ENCODE measurements at places on chromosomes 2 and 18.

- no peak for DNase-seq
Measured at GRCh38 chr2:67752199-67752598, 310.6 kb downstream of the C1D start.

DNA sequence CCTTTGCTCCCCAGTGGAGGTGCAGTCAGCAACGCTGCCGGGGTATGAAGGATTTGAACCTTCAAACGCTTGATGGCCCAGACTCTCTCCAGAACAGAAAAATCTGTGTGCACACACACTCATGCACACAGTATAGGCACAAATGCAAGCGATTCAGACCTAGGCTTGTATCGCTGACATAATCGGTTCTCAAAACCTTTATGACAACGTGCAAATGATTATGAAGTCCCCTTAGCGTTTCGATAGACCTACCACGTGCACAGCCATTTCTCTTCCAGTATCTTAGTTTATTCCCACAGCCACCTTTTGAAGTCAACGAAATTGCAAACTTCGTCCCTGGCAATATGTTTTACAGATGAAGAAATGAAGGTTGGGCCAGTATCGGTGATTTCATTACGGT lies 138.9 kb upstream of the MYCN start:
- DNase-seq = no peak

DNA sequence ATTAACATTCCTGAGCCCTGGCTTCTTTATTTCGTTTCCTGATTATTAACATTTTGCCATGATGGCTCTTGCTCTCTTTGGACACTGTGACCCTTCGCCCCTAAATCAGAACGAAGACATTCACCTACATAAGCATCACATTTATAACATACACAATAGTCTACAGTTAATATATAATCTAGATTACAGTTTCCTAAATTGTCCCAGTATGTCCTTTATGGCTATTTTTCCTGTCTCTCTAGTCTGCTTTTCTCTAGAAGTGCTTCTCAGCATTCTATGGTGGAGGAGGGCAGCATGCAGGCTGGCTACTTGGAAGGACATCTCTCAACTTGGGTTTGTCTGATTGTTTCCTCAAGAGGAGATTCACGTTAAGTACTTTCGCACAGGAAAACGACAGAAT lies 49.9 kb downstream of the FAM210A start:
- DNase-seq = no peak

GRCh38 chr2:41446266-41446665 lies 601.6 kb upstream of the PKDCC start:
- DNase-seq = no peak

DNA sequence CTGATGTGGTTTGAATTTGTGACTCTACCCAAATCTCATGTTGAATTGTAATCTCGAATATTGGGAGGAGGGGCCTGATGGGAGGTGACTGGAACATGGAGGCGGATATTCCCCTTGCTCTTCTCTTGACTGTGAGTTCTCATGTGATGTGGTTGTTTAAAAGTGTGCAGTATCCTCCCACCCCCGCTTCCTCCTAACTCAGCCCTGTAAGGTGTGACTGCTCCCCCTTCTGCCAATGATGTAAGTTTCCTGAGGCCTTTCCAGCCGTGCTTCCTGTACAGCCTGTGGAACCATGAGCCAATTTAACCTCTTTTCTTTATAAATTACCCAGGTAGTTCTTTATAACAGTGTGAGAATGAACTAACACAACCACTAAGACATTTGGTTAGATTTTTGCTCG lies 458.4 kb downstream of the THSD7B start:
- no peak for DNase-seq

DNA sequence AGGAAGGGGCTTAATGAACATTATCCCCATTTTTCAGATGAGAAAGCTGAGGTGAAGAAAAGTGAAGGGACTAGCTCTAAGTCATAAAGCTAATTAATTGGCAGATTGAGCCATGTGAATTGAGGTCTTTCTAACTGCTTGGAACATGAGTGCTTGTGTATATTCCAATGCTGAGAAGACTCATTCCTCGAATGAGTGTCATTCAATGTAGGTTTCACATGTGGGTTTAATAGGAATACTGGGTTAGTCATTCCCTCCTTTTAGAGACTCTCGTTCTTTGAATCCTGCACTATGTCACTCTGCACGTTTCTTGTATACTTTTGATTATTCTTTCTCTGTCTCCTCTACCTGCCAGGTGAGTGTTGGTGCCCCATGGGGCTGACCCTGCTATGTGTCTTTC lies 218.2 kb downstream of the HRH4 start:
- DNase-seq = no peak

- DNase-seq = no peak
Measured at GRCh38 chr2:237195396-237196120, 109.9 kb downstream of the COPS8 start.

DNA sequence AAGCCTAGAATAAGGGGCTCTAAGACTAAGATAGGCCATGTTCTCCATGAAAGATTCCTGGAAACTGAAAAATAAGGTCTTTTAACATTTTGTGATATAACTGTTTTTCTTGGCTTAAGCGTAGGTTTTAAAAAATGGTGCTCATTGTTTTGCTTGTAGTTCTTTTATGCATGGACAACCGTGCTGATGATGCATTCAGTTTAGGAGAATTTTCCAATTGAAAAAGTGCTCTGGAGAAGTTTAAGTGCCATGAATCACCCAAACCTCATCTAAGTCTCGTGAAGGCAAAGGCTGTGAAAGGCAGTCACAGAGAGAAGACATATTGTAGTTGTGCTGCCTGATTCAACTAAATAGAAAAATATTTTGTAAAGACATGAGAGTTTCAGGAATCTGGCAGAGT lies 111.8 kb upstream of the GAREM1 start:
- DNase-seq = no peak

DNA sequence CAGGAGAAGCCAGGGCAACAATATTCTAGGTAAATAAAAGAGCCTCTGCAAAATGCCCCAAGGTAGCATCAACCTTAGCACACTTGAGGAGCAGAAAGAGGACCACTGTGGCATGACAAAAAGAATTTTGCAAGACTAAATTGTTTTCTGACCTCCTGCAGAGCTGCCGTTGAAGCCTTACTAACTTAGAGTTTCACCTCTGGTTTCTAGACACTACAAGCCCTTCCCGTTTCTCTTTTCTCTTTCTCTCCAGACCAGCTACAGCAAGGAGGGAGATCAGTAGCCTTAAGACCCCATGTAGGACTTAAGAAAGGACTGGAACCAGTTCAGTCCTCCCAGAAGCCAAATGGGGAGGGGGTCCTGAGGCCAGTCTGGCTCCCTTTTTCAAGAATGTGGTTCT lies 73.3 kb upstream of the SP3 start:
- no peak for DNase-seq

GRCh38 chr2:142642650-142643049 lies 234.8 kb upstream of the KYNU start:
- no peak for DNase-seq

DNA sequence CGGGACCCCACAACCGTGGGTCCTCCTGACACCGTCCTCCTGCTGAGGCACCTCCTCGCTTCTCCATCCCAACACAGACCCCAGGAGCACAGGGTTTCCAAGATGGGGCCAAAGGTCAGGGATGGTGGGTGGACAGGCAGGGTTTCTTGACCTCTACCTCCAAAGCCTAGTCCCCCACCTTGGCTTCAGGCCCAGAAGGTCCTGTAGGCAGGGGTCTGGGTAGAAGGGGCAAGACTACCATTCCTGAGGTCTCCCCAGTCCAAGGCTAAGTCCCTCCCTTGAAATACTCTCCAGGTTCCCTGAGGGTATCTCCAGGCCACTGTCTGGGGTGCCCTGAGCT lies 7.1 kb downstream of the CYP26B1 start:
- DNase-seq = no peak

DNA sequence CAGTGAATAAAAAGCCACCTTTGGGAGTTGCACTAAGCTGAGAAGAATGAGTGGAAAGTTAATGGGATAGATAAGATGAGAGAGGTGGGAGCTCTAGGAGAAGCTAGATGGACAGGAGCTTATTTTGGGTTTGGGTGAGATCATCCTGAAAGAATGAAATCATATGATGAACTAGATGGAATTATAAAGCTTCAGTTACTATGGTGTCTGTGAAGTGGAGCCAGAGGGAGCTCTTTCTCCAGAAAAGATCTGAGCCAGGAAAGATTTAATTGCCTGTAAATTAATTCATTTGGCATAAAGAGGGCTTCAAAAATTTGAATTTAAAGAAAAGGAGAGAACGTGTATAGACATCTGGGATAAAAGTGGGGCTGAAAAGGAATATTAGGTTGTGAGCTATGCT lies 10.3 kb downstream of the DNAH6 start:
- DNase-seq = no peak

GRCh38 chr2:10848541-10848940 lies 36.0 kb upstream of the PDIA6 start:
- DNase-seq = no peak

GRCh38 chr2:70461414-70461813 lies 92.2 kb downstream of the TGFA start:
- no peak for DNase-seq

GRCh38 chr2:215396595-215397313 lies 39.1 kb downstream of the FN1 start:
- no peak for DNase-seq

DNA sequence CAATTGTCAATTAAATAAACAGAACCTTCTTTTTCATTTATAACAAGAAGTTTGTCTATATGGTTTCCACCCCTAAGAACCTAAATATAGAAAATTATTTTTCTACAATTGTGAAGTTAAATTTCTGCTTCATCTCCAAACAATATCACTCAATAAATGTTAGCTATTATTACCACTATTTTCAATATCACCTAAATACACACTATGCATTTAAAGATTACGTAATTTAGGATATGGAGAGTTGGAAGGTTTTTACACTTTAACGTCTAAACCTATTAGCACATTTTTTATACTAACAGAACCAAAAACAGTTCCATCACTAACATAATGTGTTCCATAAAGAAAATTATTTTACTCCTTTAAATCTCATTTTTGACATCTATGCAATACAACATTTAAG lies 48.0 kb downstream of the ROCK2 start:
- no peak for DNase-seq

GRCh38 chr18:68494802-68495581 lies 219.9 kb downstream of the TMX3 start:
- no peak for DNase-seq

DNA sequence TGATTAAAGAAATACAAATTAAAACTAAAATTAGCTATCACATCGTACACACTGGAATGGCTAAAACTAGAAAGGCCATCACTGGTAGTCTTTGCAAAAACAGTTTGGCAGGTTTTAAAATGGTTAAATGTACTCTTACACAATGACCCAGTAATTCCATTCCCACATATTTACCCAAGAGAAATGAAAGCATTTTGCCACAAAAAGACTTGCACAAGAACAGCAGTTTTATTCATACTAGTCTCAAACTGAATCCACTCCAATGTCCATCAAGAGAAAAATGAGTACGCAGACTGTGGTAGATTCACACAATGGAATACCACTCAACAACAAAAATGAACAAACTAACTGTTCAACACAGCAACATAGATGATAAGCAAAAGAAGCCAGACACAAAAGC lies 29.1 kb downstream of the SP140L start:
- DNase-seq = no peak

DNA sequence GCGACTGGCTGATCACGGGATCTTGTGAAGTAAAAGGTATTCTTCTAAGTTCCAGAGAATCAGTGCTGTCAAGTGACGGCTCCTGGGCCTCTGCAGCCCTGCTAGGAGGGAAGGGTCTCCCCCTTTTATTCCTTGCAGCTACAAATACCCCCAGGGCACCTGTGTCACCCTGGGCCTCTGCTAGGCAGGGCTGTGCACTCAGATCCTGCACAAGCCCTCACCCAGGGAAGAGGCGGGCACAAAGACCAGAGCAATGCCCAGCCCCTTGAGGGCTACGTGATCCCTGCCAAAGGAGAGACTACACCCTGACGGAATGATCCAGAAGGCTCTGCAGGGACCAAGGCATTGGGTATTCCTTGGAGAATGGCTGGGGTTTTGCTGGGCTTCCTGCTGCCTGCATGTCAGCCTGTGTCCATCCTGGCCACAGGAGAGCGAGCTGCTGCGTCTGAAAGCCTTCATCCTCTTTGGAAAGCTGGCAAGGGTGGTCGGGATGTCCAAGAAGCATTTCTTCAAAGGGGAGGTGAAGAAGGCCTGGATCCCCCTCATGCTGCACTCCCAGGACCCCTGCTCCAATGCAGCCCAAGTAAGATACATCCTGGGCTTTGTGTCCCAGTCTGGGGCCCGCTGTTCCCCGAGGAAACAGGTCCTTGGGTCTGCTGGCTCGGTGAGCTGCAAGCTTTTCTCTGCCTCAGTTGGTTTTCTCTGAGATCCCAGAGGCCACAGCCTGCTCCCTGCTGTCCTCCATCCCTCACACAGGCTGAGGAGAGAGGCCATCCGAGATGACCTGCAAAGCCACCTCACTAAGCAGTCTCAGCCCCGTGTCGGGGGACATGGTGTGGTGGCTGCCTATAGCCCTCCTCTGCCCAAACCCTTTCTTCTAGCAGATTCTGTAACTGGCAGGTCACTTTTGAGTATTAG lies 24.9 kb downstream of the HJURP start:
- DNase-seq = no peak

GRCh38 chr18:30632071-30632698 lies 410.4 kb downstream of the DSC3 start:
- DNase-seq = no peak

DNA sequence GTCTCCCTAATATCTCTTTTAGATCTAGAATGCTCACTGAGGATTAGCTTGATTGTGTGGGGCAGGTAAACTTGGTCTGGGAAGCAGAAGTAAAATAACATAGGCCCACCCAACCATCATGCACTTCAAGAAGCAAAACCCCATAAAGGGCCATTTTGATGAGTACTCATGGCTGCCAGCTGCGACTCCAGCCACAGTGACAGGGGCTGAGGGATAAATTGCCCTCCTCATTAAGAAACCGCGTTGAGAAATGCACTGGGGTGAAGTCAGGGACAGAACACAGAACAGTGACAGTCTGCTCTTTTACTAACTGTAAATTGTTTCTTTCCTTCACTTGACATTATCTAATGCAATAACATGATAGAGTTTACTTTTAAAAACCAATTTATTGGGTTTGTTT lies 60.2 kb downstream of the RND3 start:
- no peak for DNase-seq

DNA sequence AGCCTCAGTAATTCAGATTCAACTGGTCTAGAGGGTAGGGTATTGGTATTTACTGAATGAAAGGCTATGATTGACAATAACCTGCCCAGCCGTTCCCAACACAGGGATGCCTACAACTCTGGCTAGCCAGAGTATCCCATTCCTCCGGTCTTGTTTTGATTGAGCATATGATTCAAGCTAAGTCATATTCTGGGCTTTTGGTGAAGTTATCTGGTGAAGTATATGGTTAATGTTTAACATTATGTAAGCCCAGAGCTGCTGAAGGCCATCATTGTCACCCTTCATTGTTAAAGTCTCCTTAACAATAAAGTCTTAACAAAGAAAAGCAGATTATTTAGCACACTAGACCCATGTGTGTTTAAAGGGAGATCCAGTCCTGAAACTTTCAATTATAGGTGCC lies 152.6 kb downstream of the EXOC6B start:
- no peak for DNase-seq

DNA sequence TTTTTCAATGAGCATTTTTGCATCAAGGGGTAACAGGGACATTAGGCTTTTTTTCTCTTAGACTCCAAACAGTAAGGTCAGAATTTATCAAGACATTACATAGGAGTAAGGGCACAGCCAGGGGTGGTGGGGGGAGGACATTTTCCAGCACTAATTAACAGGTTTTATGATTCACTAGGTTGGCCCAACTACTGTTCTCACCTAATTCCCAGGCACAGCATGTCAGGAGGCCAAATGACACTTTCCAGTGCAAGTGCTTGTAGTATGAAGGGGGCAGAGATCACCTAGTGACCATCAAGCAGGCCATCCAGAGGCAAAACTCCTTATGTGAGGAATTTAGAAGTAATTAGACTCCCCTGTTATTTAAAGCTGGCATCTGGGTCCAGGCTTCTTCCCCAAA lies 3.9 kb upstream of the MBD2 start:
- no peak for DNase-seq
